ENCODE measurements at places on chromosomes 4 and X.

GRCh38 chr4:170425521-170426143 lies 335.9 kb upstream of the AADAT start:
- DNase-seq, result no peak

DNA sequence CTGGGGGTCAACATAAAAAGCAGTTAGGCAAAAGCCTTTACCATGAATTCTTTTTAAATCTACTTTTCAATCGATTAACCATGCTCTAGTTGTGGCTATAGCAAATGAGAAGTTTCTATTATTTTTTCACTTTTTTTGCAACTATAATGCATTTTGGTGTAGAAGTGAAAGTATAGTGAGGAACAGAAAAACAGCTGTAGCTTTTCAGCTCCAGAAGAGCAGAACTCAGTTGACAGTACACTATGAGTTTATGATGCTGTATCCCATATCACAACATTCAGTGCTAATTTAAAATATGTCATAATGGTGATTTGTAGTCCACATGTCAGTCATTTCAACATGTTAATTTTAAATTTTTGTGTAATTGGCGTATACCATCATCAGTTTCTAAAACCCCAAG lies 8.7 kb upstream of the MUC7 start:
- no peak for DNase-seq

- no peak for DNase-seq
Observed at GRCh38 chr4:65665771-65666523, 4.3 kb downstream of the EPHA5 start.

DNA sequence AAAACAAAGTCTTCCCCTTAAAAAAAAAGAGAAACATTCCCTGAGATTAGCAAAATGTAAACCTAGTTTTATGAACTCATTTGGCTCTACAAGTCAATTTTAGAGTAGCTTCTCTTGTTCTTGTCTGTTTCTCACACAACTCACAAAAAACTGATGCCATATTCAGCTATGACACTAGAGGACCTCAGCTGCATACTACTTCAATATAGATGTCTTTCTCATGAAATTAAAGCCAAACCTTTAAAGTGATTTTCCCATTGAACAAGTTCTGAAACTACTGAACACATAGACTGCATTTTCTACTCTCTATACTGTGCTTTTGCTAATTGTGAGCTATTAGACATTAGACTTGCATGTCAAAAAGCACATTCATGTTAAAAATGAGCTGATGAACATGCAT lies 49.8 kb downstream of the TBCK start:
- DNase-seq, result no peak

DNA sequence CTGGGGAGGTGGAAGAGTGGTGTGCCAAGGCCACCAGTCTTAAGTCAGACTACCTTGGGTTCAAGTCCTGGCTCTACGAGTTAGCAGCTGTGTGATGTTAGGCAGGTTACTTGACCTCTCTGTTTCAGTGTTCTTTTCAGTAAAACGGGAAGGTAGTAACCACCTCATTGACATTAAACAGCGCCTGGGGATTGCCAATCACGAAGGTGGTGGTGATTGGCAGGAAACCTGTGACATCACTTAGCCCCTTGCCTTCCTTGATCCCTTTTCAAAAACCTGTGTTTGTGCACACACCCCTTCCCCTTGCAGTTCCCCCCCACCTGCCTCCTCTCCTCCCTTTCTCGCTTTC lies 7.6 kb downstream of the KLF3 start:
- DNase-seq, result no peak

DNA sequence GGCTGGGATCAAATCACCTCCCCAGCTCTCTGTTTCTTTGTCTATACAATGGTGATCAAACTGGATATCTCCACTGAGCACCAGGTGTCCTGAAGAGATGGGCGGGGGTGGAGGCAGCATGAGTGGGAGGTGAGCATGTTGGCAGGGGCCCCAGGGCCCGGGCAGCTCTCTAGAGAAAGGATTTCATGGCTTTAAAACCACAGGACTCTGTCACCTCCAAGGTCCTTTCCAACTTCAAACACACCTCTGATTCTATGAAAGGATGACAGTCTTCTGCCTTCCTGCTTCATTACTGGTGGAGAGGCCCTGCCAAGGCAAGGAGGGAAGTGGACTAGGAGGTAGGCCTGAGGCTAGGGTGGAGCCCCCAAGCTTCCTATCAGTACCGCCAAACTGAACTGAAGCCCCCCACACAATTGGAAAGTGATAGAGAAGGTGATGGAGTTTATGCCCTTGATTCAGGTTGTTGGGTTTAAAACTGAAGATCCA lies 38.6 kb downstream of the TRIM2 start:
- DNase-seq, result no peak
